ENCODE measurements at places on chromosomes 1 and 21.

DNA sequence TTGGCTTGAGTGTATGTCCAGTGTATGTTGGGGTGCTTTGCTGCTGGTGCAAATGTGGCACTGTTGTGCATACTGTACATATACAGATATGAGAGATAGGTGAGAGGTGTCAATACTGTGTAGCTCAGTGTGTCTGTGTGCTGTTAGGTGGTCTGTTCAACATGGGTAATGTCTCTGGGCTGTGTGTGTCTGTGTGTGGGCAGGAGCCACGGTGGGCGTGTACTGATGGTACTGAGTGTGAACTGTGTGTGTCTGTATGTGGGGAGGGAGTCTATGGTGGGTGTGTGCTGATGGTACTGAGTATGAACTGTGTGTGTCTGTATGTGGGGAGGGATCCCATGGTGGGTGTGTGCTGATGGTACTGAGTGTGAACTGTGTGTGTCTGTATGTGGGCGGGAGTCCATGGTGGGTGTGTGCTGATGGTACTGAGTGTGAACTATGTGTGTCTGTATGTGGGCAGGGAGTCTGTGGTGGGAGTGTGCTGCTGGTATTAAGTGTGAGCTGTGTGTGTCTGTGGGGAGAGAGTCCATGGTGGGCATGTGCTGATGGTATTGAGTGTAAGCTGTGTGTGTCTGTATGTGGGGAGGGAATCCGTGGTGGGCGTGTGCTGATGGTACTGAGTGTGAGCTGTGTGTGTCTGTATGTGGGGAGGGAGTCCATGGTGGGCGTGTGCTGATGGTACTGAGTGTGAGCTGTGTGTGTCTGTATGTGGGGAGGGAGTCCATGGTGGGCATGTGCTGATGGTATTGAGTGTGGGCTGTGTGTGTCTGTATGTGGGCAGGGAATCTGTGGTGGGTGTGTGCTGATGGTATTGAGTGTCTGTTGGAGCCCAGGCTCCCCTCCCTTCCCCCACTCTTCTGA lies 32.2 kb upstream of the FOXO6 start:
- no peak for DNase-seq

DNA sequence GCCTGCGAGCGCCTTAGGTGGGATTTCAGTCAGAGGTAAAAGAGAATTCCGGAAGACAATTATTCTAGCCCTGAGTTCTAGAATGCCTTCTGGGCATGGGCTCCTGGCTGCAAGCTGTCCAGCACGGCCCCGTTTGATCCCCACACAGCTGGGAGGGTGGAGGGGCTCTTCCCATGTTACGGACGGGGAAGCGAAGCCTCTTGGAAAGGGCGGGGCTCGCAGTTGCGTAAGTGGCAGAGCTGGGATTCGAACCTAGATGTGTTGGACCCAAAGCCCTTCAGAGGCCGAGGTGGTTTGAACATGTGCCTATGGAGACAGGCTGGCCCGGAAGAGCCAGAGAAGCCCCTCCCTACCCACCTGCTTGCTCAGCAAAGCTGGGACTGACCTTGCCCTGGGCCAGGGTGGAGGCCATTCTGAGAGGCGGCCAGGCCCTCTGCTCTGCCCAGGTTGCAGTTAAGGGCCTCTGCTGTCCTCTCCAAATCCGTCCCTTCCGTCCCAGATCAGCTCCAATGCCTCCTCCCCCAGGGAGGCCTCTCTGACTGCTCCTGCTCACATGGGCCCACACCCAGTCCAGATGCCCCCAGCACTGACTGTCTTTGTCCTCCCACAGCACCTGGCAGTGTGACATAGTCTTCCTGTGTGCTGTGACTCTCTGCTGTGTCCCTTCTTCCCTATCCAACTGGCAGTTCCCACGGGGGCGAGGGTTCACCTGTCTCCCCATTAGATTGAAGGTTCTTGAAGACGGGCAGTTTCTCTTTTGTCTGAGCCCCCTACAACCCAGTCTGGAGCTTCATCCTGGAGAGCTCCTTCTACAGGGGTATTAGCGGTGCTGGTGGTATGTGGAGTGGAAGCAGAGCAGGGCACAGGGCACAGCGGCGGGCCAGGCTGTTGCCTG lies 1.2 kb upstream of the HSPB7 start:
- peak; percentile 64 for DNase-seq

GRCh38 chr1:52801011-52801410 lies 41.5 kb upstream of the ZYG11A start:
- DNase-seq = no peak

GRCh38 chr1:53575141-53575954 lies 116.1 kb downstream of the DMRTB1 start:
- DNase-seq = no peak

DNA sequence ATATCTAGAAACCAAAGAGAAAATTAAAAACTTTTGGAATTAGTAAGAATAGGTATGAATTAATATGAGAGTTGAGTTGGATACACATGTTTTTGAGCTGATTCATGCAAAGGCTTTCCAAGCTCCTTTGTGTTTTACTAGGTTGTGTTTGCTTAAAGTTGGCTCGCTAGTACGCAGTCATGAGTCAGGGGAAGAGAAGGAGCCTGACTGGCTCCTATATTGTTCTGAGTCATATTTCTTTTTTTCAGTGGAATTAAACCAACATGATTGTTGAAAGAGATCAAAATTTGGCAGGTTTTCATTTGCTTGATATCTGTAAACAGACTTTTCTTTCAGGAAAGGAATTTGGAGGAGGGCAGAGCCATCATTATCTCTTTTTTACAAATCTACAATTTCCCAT lies 66.7 kb downstream of the MAGI3 start:
- DNase-seq = peak; percentile 77

- no peak for DNase-seq
Observed at GRCh38 chr1:160454371-160455152, 54.2 kb downstream of the VANGL2 start.

DNA sequence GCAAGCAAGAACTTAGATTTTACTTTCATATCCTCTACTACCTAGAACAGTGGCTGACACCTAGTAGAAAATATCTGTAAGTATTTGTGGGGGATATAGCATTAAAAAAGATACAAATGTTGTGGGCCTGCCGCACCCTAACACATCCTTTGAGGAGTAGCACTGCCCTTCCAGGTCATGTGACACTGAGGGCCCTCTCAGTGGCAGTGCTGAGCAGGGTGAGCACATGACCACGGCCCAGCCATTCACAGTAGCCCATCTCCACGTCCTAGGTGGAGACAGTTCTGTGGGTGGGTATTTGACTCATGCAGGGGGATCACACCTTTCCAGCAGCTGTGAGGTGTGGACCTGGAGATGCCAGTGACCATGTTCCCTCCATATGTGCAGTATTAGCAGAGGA lies 108.9 kb downstream of the OMA1 start:
- DNase-seq = no peak

- DNase-seq = no peak
Observed at GRCh38 chr1:233496993-233497392, 116.9 kb upstream of the KCNK1 start.

- DNase-seq = no peak
Observed at GRCh38 chr1:219908170-219908569, 20.2 kb downstream of the SLC30A10 start.

- peak; percentile 58 for DNase-seq
Observed at GRCh38 chr1:63148825-63149645, 173.3 kb upstream of the FOXD3 start.

DNA sequence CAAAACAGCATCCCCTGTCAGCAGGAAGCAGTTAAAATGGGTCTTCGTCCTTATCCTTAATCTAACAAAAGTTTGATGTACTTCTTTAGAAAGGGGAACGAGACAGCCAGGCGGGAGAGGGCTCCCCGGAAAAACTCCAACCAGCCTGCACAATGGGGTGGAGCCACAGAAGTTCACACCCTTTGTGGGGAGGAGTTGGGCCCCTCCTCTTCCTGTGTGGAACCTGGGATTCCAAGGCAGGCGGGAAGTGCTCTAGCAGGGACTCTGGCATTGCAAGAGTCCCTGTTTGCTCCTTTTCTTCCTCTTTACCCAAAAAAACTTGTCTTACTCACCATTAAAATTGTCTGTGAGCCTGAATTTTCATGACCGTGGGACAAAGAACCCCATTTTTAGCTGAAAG lies 47.7 kb downstream of the FCRL5 start:
- no peak for DNase-seq

DNA sequence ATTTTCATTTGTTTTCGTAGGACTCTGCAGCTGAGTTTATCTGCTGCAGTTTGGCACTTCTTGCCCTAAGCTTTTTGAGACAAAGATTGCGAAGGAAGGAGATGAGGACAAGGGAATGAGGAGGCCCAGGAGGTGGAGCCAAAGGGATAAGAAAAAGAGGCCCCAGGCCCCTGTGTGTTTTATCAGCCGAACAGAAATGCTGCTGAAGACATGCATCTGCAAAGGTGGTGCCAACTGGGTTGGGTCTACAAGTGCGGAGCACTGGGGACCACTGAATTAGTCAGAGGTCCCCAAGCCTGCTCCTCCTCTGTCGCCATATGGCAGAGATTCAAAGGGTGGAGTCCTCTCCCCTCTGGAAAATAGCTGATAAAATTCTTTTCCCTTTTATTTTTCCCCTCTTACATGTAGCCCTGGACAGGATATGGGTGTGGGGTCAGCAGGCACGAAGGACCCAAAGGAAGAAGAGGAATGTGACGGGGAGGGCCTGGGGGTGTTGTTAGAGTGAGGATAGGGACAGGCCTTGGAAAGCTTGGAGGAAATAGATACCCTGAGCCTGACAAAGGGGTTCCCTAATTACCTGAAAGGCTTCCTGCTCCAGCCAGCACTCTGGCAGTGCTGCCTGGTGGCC lies 2.7 kb downstream of the CD34 start:
- DNase-seq = no peak

DNA sequence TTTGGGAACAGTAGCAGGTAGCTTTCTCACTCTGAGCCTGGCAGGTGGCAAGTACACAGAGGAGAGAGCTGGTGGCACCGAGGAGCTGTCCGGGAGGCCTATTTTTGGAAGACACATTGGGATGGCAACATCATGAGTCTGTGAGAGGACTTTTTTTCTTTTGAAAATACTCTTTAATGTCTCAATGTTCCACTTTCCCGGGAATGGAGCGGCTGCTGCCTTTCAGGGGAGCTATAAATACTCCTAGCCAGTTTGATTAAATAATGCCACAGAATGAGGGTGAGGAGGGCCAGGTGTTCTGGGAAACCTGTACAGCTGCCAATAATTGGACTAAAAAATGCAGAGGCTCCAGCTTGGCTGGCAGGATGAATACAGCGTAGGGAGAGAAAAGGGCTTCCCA lies 93.3 kb upstream of the COG2 start:
- no peak for DNase-seq
